ENCODE measurements at places on chromosomes 12 and 14.
A peak's percentile ranks its signal among the peaks of the same experiment; 100 is the strongest.

DNA sequence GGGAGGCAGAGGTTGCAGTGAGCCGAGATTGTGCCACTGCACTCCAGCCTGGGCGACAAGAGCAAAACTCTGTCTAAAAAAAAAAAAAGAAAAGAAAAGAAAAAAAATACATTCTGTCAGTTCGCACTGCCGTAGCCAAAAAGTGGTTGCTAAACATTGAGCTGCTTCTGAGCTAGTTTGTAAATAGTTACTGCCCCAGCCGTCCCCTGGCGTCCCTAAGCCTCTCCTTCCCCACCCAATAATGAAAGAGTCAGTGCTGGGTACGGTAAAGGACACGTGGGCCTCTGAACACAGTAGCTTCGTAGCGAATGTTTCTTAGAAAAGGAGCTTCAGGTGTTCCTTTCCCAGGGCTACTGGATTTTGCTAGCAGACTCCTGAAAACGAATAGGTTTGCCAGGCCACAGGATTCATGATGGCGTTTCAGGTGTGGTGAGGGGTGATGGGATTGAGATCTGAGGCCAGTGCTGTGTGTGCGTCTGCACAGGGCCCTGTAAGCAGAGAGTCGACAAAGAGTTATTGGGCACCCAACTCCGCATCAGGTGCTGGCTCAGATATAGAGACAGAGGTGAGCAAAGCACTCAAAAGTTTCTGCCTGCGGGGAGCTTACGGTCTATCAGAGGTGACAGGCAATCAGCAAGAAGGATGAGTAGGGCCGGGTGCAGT, 94.1 kb downstream of the LGMN start:
- no peak for DNase-seq

DNA sequence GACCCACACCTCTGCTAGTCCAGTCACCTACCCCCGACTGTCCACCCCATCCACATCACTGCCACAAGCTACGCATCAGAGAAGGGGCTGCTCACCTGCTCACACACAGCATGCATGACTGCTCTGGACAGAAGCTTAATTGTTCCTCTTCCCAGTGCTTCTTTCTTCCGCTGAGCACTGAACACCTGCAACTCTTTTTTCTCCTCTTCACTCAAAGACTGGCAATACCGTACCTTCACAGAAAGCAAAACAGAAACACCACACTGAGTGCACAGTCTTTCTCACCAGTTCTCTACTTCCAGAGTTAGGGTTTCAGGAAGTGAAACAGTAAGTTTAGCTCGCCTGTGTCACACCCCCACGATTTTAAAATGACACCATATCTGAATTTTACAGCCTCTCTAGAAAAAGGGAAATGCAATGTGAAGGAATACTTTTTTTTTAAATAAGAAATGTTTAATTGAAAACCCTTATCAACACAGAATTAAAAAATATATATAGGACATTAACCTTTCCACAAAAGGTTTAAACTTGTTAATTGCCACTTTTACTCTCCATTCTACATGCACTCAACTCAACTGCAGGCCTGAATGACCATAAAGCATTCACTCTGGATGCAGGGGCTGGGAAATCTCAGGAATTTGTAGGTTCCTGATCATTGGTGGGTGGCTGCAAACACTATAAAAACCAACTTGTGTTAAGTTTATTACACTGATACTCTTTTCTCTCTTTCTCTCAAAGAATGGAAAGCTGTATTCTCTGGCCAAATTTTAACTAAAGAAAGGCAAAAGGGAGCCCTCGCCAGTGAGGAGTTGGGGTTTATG, 120.0 kb downstream of the PRICKLE1 start:
- DNase-seq = no peak

DNA sequence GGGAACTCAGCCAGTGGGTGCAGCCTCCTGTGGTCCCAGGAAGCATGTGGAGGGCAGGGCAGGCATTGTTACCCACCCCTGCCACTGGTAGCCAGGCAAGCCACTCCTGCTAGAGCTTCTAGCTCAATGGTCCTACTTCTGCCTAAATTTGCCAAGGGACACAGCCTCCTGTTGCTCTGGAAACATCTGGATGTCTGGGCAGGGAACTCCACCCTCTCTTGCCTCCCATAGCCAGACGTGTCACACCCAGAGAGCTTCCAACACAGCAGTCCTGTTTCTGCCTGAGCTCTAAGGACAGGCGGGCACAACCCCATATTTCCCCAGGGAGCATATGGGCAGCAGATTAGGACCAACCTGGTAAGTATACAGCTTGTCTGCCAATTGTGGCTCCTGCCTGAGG, 350.2 kb downstream of the GLT1D1 start:
- no peak for DNase-seq

- DNase-seq = peak; percentile 48
These were observed 505 bp upstream of the HEBP1 start for GRCh38 chr12:13000616-13000924.

- no peak for DNase-seq
These were observed 32.2 kb downstream of the DIP2B start for GRCh38 chr12:50536831-50537537.

GRCh38 chr14:96989306-96989705, 192.1 kb downstream of the VRK1 start:
- no peak for DNase-seq

- no peak for DNase-seq
These were observed 81.6 kb downstream of the ITPK1 start for GRCh38 chr14:93033983-93034670.

DNA sequence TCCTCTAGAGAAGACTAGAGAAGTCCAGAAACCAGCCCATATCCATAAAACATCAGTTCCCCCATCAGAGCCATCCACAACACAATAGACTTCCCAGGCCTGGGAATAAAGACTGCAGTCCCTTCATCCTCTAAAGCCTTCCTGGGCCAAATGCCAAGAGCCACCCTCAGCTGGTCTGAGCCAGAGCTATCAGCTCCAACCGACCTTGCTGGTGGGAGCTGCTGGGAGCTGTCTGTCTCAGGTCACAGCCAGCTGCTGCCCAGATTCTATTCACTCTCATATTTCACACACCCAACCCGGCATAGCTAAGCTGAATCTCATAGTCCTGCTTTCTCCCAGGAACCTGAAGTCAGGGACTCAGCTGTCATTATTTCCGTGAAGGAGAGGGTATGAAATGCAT, 10.9 kb upstream of the TFCP2 start:
- no peak for DNase-seq

- DNase-seq = no peak
These were observed 2.3 kb downstream of the CLEC2B start for GRCh38 chr12:9866860-9867269.

- DNase-seq = no peak
These were observed 278.4 kb upstream of the ATXN7L3B start for GRCh38 chr12:74259199-74259598.

- no peak for DNase-seq
These were observed 10.3 kb upstream of the ISM2 start for GRCh38 chr14:77508876-77509275.

DNA sequence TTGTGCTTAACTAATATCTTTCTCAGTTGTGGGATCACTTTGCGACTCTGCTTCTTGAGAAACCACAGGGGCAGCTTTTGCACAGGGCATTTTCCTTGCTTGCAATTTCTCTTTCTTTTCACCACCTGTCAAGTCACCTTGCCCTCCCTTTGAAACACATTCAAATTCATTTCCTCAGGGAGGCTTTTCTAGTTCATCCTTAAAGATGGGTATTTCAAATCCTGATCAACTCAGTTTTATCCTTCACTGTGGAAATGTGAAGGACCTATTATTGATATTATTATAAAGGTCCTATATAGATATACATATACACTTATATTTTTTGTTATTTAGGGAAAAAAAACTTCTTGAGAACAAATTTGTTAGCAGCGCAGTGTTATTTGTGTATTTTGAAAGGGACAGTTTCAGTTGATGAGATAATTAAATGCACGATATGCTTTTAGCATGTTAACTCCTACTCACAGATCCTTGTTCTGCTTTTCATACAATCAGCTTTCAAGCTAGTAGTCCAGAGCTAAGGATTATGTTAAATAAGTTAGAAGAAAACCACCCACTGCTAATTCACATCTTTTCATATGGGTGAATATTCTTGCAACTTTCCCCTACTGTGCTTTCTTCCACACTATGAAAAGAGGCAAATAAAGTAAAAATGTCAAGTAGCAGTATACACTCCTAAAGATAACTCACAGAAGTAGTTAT, 501.4 kb upstream of the RGS6 start:
- no peak for DNase-seq

- DNase-seq = no peak
These were observed 75.9 kb downstream of the DUSP16 start for GRCh38 chr12:12486661-12487240.

- DNase-seq = no peak
These were observed 311.9 kb upstream of the TBX3 start for GRCh38 chr12:114995891-114996290.

GRCh38 chr12:108146035-108146893, 17.2 kb downstream of the WSCD2 start:
- DNase-seq = no peak

DNA sequence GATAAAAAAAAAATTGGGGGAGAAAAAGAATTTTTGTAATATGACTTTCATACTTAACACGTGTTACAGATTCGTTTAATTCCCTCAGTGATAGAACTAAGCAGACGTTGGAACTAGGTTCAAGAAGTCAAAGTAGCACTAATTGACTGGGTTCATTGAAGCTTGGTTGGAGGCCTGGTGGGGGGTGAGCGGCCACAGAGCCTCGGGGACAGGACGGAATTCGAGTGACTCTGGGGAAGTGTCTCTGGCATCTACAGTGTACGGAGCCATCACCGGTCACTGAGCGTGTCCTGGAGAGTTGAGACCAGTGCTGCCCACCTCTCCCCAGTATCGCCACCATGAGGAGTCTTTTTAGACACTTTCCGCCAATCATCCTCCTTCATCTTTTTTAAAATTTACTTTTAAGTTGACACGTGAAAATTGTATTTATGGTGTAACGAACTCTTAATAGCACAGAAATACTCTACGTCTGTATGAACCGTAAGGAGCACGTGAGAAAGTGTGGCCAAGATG, 1.3 kb downstream of the ZFYVE21 start:
- DNase-seq = no peak

DNA sequence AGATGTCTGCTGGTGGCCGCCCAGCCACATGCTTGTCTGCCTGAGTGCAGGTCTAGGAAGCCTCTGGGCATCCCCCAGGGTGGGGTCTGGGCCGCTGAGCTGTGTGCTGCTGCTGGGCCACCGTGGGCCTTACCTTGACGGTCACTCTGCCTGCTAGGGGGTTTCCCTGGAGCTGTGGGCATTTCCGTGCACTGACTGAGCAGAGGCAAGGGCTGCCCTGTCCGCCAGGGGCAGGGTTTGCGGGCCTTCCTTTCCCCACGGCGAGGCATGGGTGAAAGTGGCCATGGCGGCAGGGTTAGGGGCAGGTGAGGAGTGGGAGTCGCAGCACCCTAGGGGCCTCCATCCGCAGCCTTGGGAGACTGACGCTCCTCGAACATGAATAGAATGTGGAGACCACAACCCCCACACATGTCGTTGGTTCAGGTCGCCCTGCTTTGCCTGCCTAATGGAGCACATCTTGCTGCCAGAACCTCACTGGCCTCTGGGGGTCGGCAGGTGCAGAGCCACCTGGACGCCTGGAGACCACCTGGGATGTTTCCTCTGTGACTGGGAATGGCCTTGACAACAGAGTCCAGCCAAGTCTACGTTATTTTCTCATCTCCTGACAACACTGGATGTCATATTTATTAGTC, 2.5 kb downstream of the ZBTB42 start:
- no peak for DNase-seq

DNA sequence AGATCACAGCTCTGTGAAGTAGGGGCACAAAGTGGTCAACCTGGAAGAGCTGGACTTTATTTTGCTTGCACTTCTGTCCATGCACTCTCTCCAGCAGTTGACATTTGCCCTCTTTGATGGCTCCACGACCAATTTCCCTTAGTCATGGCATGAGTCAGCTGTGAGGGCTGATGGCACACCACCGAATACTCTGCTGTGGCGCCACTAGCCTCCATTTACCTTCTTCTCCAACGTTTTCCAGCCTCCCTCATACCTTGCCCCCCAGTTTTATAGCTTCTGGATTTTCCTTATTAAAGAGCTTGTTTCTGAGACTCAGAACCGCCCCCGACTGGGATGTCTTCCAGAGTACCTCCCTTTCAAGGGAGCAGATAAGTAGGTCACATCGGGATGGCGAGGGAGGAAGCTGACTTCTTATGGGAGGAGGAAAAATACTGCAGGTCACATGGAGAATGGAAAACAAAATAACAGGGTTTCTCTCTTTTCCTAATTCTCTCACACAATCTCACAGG, 17.6 kb downstream of the NINJ2 start:
- no peak for DNase-seq

GRCh38 chr12:49557187-49557916, 10.6 kb downstream of the MCRS1 start:
- DNase-seq = no peak
